ENCODE measurements at places on chromosomes 7 and 10.

GRCh38 chr7:20307119-20307518 lies 23.6 kb upstream of the ITGB8 start:
- DNase-seq: no peak

- no peak for DNase-seq
Measured at GRCh38 chr10:108560488-108560887, 1362.8 kb downstream of the XPNPEP1 start.

GRCh38 chr10:27536437-27536836 lies 32.3 kb downstream of the RAB18 start:
- DNase-seq: no peak

GRCh38 chr10:69902835-69903535 lies 101.3 kb downstream of the COL13A1 start:
- no peak for DNase-seq
